ENCODE measurements at places on chromosomes 11 and 22.

- no peak for DNase-seq
Measured at GRCh38 chr11:69499918-69500284, 18.4 kb downstream of the LINC01488 start.

DNA sequence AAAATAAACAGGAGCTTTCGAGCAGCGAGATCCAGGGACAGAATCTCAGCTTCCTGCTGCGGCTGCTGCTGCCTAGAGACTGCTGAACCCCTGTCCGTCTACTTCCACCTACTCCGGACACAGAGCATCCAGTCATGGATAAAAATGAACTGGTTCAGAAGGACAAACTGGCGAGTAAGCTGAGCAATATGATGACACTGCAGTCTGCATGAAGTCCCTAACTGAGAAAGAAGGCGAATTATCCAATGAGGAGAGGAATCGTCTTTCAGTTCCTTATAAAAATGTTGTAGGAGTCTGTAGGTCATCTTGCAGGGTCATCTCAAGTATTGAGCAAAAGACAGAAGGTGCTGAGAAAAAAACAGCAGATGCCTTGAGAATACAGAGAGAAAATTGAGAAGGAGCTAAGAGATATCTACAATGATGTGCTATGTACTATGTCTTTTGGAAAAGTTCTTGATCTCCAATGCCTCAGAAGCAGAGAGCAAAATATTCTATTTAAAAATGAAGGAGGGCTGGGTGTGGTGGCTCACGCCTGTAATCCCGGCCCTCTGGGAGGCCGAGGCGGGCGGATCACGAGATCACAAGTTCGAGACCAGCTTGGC lies 11.1 kb upstream of the MS4A2 start:
- no peak for DNase-seq

- peak; percentile 64 for DNase-seq
Measured at GRCh38 chr22:21026783-21027692, 5.3 kb downstream of the SLC7A4 start.

DNA sequence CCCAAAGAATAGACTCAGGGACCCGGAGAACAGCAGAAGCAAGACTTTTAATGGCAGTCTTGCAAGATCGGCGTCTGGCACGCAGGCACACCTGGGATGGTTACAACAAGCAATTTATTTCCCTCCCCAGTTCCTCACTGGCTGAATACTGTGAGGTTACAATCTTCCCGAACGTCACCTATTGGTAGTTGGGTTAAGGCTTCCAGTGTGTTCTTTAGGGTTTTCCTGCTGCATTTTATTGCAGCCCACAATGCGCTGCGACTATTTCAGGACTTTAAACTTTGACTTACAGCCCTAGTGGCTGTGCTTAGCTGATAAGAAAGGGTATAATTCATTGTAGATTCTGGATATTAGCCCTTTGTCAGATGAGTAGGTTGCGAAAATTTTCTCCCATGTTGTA lies 11.5 kb upstream of the TRIM68 start:
- DNase-seq: no peak

DNA sequence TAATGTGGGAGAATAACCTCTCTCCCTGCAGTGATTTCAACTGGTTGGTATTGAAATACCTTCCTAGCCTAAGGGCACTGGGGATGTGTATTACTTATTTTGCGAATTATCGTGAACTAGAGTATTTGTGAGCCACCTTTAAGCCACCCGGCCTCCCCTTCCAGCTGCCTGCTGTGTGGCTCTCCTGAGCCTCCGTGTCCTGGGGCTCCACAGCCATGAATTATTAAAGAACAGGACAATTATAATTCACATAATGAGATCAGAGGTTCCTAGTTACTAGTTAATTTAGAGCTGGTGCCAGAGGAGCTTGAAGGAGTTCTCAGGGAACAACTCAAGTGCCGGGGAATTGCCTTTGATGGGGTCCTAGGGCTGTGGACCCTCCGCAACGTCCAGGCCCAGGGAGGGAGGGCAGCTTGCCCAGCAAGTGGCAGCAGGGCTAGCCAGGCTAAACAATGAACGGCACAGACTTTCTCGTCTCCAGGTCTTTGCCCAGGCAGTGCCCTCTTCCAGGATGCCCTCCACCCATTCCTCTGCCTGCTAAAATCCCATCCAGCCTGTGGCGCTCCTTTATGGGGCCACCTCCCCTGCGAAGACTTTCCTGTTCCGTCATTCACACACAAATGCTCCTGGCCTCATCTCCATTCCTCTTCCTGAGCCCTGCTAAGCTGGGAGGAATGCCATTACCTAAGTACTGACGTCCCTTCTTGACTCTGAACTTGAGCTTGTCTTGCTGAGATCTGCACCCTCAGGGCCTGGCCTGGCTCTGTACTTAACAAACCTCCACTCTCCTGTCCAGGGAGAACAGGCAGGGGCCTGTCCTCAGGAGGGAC lies 91.5 kb downstream of the RTL6 start:
- no peak for DNase-seq

DNA sequence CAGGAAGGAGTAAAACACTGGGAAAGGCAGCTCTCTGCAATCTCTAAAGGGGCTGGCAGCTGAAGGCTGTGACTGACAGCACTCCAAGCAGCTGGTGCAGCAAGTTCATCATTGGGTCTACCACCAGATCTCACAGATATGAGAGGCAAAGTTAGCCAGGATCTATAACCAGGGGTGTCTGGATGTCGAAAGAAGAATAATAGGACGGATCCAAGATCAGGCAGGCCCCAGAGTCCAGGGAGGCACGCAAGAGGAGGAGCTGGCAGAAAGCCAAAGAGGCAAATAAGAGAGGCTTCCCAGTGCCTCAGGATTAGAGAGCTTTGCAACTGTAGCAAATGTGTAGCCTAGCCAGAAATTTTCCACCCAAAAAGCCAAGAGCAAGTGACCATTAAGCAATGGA lies 77.1 kb downstream of the RBMXL2 start:
- DNase-seq: peak; percentile 44

- DNase-seq: no peak
Measured at GRCh38 chr11:126939552-126939951, 61.0 kb downstream of the KIRREL3 start.

DNA sequence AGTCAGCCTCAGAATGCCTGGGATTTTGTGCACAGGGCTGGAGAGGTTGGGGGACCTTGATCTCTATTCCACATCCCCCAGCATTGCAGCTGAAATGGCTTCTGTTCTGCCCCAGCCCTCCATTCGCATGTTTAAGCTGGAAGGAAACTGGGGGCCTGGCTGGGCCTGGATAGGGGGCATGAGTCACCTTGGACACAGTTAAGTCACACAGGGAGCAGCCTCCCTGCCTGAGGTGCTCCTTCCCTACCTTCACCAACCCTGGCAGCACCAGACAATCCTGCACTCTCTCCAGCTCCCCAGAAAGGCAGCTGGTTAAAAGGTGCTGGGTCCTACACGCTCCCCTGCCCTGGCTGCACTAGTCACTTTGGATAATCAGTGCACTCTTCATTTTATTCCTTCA lies 763 bp downstream of the SMIM45 start:
- no peak for DNase-seq

- DNase-seq: no peak
Measured at GRCh38 chr11:33237039-33237597, 20.1 kb upstream of the HIPK3 start.

DNA sequence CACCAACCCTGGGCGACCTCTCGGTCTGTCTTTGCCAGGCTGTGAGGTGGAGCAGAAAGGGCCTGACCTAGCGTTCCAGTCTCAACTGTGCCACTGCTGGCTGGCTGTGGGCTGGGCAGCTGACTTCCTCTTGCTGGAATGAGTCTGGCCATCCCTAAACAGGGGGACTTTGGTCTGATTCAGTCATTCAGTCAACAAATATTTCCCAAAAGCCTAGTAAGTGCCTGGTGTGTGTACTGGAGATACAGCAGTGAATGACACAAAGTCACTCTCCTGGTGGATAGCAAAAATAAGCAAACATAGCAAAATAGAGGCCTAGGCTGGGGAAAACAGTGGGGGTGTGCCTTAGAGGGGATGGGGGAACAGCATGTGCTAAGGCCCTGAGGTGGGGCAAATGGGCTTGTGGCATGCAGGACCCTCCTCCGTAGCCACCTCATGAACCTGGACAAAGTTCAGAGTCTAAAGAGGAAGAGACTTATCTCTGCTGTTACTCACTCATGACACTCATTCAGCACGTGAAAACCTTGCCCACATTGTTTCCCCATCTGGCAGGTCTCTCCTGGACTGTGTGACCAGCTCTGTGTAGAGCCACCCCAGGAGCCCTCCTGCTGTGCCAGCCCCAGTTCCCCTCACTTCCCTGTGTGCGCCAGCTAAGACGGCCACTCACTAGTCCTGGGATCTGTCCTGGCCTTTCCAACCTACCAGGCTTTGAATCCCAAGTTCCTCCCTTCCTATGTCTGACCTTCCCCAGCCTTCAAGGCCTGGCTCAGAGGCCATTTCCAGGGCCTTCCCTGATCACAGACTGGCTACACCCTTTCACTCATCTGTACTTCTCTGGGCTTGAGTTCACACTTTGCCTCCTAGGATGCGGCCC lies 4.7 kb downstream of the GUCD1 start:
- no peak for DNase-seq

- no peak for DNase-seq
Measured at GRCh38 chr11:50072226-50073112, 39.8 kb downstream of the OR4C45 start.

- no peak for DNase-seq
Measured at GRCh38 chr22:18112440-18112839, 1.8 kb downstream of the TUBA8 start.

- no peak for DNase-seq
Measured at GRCh38 chr11:104876861-104877431, 21.3 kb downstream of the CASP12 start.

- no peak for DNase-seq
Measured at GRCh38 chr11:9493492-9493891, 32.7 kb downstream of the ZNF143 start.

- DNase-seq: no peak
Measured at GRCh38 chr22:27270818-27271510, 530.6 kb downstream of the MN1 start.

DNA sequence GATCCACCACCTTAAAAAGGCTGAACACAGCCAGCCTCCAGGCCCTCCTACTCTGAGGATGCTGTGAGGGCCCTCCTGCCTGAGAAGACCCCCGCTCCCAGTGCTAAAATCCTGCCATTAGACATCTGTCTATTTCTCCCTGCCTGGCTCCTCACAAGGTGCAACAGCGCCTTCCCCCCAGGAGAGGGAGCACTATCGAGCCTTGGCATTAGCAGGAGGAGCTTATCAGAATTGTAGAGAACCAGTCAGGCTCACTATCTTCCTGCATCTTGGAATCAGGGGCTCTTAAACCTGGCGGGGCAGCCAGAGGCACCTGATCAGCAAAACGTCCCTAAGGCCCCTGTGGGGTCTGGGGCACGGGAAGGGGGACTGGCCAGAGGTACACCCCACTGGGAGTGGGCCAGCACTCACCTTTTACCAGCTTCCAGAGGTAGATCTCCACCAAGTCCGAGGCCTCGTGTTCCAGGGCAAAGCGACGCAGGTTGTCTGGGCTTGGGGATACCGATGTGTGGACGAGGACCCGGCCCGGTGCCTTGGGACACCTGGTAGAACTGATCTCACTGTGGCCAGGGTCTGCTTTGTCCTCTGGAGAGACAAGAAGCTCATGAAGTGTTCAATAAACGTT lies 28.7 kb downstream of the CHRDL2 start:
- DNase-seq: peak; percentile 75

DNA sequence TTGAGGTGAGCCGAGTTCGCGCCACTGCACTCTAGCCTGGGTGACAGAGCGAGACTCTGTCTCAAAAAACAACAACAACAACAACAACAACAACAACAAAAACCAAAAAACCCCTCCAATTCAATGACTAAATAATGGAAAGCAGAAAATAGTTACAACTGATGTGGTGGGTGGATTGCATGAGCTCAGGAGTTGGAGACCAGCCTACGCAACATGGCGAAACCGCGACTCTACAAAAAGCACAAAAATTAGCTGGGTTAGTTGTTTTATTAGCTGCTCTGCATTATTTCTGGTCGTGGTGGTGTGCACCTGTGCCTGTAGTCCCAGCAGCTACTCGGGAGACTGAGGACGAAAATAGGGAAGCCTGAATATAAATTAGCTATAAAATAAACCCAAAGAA lies 2.6 kb upstream of the PATL1 start:
- no peak for DNase-seq

- no peak for DNase-seq
Measured at GRCh38 chr11:81070948-81071347, 1630.1 kb upstream of the TENM4 start.

- no peak for DNase-seq
Measured at GRCh38 chr11:73977856-73978519, 4.7 kb downstream of the UCP2 start.

DNA sequence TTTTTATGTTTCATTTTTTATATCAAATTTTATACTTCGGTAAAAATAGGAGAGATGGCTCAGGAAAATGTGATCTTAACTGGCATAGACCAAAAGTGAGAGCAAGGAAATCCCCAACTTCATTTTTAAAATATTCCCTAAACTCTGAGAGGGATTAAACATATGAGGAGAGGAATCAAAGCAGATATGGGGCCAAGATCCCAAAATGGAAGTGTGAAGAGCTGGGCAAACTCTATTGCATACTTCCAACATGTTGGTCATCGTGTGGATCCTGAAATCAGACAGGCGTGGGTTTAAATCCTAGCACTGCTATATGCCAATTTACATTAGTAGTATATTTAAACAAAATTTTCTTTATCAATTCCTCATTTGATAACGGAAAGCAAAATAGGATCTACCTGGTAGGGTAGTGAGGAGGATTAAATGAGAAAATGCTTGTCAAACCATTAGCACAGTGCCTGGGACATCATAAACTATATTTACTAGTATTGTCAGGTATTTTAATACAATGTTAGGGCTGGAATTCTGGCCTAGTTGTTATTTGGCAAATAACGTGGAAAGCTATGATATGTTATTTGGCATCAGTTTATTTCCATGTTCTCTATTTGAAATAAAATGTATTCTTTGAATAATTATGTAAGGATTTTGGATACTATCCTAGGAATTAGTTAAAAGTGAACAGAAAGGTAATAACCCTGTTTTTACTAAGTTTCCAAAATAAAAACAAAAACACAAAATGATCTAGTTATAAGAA lies 392.8 kb upstream of the CCDC90B start:
- no peak for DNase-seq

DNA sequence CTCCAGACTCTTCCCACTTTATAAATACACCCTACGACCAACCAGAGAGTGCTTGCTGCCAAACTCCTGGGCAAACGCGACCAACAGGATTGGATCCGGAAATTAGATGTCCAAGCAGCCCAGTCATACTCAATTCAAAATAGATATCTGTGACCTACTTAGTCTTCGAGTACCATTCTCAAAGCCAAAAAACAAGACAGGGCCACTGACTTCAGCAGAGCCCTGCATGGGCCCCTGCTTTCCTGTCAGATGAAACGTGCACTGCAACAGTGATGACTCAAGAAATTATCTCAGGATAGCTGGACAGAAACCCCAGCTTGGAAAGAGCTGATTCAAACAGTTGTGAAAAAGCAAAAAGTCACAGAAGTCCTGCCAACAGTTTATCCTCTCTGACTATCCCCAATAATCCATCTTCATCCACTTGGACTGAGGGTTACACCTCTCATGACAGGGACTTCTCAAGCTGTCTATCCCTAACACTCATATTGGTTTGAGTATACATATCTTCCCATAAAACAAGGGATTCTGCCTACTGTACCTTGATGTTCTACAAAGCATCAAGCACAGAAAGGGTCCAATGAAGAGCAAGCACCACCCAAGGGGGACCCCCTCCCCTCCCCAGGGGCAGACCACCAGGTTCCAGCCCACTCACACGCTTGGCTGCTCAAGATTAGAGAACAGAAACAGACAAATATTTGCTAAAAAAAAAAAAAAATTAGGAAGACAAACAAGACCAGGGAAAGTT lies 17.4 kb downstream of the SMCO4 start:
- no peak for DNase-seq

- DNase-seq: peak; percentile 32
Measured at GRCh38 chr22:48919187-48919590, 908.5 kb downstream of the BRD1 start.

GRCh38 chr11:125797641-125798040 lies 9.7 kb downstream of the PATE3 start:
- DNase-seq: no peak

Data from NCI-H446 (cell line).